GM12865 (cell line): ENCODE measurements at places on chromosomes 1 and 21.

- DNase-seq = no peak
Observed at GRCh38 chr1:64437453-64437852, 32.5 kb upstream of the CACHD1 start.

DNA sequence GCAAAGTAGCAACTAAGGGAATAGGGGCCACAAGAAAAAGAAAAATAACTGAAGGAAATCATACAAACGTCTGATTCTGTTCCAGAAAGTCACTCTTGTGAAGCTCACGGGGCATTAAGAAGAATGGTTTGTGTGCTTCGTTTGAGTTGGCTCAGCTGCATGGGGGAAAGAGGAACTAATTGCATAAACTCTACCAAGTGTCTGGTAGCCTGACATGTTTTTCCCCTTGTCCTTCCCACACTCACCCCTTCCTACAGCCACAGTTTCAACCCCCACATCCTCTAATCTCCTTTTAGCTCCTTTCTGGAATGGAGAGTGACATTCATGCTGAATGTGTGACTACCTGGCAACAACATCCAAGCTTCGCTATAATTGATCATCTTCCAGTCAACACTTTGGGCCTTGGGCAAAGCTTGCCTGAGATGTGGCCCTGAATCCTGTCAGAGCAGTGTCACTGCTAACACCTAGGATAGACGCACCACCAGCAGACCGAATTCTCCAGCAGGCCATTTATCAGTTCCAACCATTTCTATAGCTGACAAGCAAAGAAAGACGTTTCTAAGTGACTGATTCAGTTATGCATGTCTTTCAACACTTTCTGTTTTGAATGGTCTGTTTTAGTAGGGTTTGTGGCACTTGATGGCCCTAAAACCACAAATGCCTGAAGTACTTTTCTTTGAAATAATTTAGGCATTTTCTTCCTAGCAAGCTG lies 439.6 kb downstream of the TTLL7 start:
- peak; percentile 29 for DNase-seq

DNA sequence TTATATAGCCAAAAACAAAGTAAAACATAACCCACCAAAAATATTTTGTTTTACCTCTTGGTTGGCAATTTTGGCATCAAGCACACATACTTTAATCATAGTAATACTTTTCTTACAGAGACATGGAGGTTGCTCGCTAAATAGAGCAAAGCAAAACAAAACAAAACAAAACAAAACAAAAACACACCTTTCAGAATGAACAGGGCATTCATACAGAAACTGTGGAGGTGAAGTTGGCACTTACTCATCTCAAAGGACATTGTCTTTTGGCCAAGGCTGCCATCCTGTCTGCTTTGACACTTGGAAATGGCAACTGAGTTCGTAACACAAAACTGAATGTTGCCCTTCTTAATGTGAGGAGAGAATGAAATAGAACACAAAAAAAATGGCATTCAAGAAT lies 773.1 kb downstream of the USP25 start:
- no peak for DNase-seq

GRCh38 chr1:1591452-1591851 lies 8.5 kb downstream of the FNDC10 start:
- DNase-seq = no peak

DNA sequence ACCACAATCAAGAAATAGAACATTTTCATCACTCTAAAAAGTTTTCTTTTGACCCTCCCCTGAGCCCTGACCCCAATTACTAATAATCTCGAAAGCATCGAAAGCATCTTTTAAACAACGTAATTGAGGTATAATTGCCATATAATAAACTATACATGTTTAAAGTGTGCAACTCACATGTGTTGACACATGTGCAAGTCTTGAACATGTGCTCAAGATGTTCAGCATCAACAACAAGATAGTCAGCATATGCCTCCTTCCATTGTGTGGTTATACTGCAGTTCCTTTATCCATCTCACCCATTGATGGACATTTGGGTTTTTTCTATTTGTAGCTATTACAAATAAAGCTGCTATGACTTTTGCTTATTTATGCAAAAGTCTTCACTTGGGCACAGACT lies 90.7 kb downstream of the RIPK4 start:
- DNase-seq = no peak

- DNase-seq = no peak
Observed at GRCh38 chr1:181440510-181440909, 42.8 kb upstream of the CACNA1E start.

DNA sequence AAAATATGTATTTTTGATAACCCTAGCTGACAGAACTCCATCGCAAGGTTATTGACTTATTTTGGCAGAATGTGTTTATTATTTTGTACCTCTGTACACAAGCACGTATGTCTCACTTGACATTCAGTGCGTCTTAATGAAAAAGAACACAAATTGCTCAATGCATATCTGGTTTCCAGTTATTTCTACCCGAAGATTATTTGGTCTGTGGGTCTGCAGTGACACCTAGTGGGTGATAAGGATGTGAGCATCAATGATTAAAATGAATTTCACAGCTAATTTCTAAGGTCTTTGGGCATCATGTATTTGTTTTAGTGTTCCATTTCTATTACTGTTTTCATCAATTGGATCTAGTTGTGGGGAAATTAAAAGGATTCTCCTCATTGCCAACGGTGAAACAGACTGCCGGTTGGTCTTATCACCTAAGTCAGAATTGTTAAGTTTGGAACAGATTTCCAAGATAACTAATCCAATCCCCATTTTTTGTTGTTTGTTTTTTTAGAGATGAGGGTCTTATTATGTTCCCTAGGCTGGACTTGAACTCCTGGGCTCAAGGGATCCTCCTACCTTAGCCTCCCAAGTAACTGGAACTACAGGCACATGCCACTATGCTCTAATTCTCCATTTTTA lies 13.9 kb downstream of the DDX20 start:
- peak; percentile 71 for DNase-seq

DNA sequence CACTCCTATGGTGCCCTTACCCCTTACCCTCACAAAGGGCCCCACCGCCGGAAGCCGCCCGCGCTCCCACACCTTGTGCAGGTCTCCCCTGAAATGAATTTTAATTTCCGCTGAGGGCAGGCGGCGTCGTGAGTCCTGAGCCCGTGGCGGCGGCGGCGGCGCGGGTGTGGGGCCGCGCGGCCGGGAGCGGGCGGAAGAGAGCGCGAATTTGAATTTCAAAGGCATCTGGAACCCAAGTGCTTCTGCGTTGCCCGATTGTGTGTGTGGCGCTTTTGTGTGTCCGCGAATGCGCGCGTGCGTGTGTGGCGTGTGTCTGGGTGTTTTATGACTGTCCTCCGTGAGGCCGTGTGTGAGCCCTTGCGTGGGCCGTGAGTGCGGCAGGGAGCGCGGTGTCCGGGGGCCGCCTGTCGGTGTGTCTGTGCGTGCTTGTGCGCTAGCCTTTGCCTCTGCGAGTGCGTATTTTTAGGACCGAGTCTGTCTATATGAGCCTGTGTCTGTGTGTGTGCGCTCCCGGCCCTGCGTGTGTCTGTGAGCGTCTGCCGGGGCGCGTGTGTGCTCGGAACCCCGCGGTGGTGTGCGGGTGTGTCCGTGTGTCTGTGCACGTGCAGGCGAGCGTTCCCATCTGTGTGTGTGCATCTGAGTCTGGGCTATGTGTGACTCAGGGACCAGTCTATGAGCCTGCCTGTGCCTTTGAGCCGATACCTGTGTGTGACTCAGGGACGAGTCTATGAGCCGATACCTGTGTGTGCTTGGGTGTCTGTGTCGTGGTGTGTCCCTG lies 7.9 kb upstream of the ADGRB2 start:
- DNase-seq = no peak

DNA sequence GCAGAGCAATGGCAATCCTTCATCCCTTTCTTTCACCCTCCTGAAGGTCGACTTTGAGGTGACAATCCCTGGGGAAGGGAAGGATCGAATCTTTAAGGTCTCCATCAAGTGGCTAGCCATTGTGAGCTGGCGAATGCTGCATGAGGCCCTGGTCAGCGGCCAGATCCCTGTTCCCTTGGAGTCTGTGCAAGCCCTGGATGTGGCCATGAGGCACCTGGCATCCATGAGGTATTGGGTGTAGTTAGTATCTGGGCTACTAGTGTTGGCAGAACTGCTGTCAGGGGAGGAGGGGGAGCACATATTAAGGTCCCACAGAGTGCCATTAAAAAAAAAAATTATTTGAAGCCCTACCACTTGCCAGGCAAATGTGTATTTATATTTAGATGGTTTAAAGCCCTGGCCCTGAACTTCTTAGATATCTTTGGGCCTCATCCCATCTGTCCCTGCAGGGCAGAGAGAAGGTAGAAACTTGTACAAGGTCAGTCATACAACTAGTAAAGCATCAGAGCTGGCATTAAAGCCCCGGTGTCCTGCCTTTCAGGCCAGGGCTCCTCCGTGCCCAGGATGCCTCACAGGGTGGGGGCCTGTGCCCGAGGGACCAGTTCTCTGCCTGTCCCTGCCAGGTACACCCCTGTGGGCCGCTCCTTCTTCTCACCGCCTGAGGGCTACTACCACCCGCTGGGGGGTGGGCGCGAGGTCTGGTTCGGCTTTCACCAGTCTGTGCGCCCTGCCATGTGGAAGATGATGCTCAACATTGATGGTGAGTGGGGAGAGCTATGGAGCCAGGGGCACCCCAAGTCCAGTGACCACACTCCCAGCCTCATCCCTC lies 10.3 kb downstream of the AGO1 start:
- no peak for DNase-seq

- no peak for DNase-seq
Observed at GRCh38 chr21:33836408-33836807, 79.2 kb downstream of the ATP5PO start.
